ENCODE measurements at places on chromosomes 3 and 15.

DNA sequence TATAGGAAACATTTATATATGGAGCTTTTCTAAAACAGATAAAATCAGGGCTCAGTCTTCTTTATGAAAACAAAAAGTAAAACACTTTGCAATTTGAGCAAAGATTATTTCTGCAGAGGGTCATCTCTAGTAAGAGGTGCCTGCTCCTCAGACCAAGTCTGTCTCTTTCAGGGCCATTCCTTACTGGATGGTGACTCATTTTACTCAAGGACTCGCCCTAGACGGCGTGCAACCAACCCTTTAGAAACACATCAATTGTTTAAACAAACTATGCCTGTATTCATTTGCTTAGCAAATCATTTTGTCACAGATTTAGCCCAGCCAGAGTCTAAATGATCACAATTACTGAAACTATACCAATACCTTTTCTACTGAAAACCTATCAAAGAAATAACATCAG is 242.8 kb upstream of the ICE2 start:
- no peak for DNase-seq

GRCh38 chr15:63565536-63566186 is 31.5 kb upstream of the FBXL22 start:
- no peak for DNase-seq

- no peak for DNase-seq
These were observed 48.8 kb upstream of the HEG1 start for GRCh38 chr3:125104639-125105038.

DNA sequence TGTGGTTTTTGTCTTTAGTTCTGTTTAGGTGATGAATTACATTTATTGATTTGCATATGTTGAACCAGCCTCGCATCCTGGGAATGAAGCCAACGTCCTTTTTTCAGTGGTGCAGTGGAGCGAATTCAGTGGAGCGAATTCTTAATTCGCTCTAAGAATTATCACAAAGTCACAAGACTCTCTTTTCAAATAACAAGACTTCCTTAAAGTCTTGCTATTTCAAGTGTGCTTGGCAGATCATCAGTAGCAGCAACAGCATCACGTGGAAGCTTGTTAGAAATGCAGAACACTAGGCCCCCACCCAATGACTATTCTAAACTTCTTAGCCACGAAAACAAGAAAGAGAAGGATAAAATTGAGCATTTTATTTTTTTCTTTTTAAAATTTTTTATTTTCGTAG is 58.1 kb upstream of the CD200R1L start:
- DNase-seq, result no peak

DNA sequence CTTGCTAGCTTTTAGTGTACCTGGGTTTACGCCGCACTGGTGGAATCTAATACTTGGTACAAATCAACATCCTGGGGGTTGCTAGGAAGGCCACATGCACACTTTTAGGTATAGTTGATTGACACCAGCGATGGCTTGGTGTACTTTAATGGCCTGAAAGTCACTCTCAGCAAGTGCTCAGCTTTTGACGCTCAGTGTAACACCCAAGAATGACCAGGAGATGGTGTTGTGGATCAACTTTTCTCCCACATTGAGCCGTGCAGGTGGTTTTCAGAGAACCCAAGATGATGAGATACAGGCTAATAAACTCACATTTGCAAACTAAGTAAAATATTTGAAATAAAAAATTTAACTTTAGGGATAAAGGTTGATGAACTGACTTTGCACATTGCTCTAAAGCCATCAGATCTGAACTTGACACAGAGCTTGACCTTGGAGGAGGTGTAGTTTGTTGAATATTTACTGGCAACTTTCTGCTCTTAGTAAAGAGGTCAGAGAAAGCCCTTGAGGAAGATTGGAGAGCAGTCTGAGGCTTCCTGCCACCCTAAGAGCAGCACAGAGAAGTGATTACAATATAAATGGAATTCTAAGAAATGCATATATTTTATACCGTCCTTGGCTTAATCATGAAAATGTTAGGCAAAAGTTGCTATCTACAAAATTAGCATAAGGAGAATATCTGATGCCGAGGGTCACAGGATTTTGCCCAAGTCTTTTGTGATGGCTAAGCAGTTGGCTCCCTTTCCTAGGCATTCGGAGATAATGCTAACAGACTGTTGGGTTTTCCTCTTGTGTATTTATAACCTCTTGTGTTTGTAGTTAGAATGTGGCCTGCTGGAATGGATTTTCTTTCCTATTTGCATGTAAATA is 143.4 kb upstream of the RASGRP1 start:
- no peak for DNase-seq

GRCh38 chr15:56765251-56765650 is 31.9 kb upstream of the ZNF280D start:
- DNase-seq, result no peak

DNA sequence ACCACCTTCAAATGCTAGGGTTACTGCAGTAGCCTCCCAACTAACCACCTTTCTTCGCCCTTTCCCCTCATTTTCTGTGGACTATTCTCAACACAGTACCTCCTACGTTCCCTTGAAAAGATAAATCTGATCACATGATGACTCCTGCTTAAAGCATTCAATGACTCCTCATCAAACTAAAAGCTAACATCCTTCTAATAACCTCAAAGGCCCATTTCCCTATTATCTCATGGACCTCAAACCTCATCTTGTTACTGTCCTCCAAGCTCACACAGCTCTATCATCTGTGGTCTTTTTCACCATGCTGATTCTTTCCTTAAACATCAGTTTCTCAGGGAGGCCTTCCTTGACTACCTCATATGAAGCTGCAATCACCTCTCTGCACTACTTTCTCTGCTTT is 29.6 kb downstream of the GADL1 start:
- DNase-seq, result no peak

GRCh38 chr3:149609595-149609994 is 48.2 kb downstream of the WWTR1 start:
- no peak for DNase-seq

GRCh38 chr15:36907295-36907694 is 193.1 kb downstream of the MEIS2 start:
- DNase-seq, result no peak

GRCh38 chr15:91942720-91943394 is 89.3 kb downstream of the SLCO3A1 start:
- DNase-seq, result peak; percentile 97

- no peak for DNase-seq
These were observed 40.7 kb downstream of the MYRIP start for GRCh38 chr3:39849992-39850715.

- no peak for DNase-seq
These were observed 502.8 kb downstream of the IGSF11 start for GRCh38 chr3:118531816-118532215.

DNA sequence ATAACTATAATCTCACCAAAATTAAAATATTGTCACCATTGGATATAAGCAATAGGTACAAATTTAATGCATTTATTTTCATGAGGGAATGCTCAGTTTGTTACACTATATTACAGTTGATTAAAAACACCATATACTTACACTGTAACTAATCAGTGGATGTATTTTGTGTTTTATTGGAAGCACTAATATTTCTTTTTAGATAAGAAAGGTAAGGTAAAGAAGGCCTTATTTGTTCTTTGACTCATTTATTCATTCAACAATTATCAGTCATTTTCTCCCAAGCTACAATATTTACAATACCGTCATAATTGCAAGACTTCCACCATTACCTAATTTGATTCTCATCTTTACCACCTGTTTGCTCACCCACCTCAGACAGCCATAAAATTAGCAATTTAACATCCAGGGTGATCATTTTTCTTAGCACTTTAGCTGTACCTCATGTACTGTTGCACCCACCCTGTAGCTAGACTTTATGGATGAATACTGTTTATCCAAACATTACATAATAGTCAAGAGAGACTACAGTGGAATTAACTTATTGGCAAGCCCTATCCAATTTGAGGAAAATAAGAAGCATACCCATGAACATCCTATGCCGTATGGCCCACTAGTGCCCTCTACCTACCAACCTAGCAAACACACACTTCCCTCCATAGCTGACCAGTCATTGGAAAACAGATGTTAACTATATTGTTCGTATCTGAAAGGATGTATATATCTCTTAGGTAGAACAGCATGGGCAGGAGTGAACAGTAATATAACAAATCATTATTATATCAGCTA is 229.6 kb downstream of the BBX start:
- DNase-seq, result no peak

- no peak for DNase-seq
These were observed 372.0 kb upstream of the ATP10A start for GRCh38 chr15:26234976-26235767.

DNA sequence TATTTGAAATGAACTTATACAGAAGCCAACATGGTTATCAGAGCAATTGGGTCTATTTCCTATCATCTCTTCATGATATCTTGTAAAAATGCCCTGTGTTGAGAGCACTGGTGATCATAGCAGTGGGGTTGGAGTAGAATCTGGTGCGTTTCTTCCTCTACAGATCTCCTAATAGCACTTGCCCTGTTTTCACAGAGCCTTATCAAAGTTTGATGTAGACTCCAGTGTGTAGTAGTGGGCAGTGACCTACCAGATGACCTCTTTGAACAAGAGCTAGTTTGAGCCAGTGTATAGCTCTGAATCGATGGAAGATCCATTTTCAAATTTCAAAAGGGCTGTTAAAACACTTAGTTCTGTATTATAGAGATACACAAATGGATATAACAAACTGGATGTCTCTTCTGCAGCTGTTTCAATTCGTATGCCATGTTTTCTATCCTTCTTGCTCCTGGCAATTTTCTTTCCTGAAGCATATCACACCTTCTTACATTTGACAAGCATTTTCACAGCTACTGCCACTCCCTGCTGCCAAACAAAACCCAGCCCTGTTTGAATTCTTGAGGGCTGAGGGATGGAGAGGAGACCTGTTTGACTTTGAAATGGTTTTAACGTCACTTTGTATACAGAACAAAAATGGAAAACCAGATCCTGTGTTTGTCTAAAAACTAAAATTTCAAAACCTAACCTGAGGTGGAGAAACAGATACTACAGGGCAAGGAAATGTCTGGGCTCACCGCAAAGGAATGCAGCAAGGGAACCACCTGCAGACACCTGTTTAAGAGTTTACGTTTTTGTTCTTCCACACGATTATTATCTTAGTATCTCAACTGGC is 354.5 kb upstream of the TPRG1 start:
- DNase-seq, result no peak

- no peak for DNase-seq
These were observed 39.7 kb upstream of the POLG start for GRCh38 chr15:89374086-89374981.

DNA sequence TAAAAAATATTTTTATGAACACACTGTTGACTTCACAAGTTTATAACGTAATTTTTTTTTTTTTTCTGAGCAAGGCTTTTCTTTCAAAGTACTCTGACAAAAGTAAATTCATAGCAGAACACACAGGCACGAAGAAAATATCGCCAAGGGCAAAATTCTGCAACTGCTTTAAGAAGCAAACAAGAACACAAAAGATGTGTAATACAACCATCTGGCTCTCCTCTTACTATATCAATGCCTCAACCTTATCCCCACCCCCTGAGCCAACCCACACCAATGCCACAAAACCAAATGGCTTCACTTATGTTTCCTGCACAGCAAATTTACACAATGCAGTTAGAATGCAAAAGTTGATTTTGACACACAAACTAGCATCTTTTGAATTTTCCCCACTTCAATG is 274.2 kb downstream of the FOXP1 start:
- no peak for DNase-seq

- DNase-seq, result no peak
These were observed 77.1 kb downstream of the WDR76 start for GRCh38 chr15:43903864-43904290.

DNA sequence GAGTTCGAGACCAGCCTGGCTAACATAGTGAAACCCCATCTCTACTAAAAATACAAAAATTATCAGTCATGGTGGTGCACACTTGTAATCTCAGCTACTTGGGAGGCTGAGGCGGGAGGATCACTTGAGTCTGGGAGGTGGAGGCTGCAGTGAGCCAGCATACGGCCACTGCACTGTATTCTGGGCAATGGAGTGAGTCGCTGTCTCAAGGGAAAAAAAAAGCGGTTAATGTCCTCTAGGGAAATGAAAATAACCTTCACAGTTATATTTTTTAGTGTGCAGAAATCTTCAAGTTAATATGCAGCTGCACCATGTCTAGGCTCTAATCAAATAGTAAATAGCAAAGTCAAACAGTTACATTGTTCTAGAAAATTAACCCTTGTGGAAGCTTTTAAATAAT is 14.8 kb downstream of the CEP19 start:
- DNase-seq, result no peak

DNA sequence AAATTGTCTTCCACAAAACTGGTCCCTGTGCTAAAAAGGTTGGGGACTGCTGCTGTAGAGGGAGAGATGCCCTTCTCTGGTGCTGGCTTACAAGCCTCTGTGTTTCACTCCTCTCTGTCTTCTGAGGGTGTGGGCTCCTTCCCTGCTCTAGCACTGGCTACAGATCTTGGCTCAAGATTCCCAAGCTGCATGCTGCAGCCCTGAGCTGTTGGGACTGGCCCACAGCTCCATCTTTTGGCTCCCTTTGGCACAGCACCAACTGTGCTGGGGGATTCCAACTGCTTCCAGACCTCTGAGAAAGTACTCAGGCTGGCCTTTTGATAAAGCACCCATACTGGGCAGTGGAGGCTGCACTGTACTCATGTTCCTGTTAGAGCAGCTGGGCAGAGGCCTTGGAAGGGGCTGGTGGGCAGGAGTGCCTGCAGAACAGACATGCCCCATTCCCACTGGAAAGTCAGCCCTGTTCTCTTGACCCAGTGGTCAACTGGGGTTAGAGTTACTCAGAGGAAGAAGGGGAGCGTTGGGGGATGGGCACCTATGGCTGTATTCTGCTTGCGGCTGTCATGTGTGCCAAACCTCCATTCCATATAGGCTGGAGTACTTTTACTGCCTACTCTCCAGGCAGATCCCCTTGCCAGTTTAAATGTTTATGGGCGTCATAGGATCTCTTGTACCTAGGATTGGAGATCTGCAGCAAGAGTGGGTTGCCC is 55.7 kb downstream of the GALK2 start:
- no peak for DNase-seq

DNA sequence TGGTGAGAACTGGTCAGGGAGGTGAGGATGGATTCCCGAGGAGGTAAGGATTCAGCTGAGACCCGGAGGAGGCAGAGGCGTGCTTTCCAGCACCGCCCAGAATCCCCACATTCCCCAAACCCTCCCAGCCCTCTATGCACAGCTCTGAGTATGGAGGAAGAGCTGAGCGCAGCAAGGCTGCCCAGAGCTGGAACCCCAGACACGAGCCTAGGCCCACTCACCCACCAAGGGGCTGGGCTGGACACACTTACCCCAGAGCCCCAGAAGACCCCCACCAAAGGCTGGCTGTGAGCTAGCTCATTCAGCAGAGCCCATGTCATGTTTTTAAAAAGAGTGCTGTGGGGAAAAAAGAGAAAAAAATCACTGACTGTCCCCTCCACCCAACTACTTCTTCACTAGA is 271.5 kb downstream of the XXYLT1 start:
- no peak for DNase-seq

GRCh38 chr3:1998739-1999138 is 99.9 kb upstream of the CNTN4 start:
- DNase-seq, result no peak

DNA sequence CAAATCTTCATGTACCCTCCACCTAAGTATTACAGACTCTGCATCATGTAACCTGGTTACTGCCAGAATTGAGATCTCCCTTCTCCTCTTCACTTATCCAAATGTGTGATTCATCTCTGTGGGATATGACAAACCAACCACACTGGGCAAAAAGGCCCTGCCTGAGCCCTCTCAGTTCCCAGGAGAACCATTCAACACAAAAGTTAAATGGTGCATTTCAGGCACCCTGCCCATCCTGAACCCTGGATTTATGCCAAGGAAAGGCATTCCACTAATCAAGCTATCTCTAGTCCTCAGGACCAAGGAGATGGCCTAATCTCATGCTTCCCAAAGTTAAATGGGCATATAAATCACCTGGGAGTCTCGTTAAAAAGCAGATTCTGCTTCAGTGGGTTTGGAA is 108.5 kb downstream of the TNIK start:
- peak; percentile 69 for DNase-seq

- DNase-seq, result no peak
These were observed 295.1 kb downstream of the FOXP1 start for GRCh38 chr3:71288269-71288930.
